CD4-positive, alpha-beta T cell treated with Interleukin-1 beta for 1 hour (primary cell): ENCODE measurements at places on chromosomes 1 and 21.

DNA sequence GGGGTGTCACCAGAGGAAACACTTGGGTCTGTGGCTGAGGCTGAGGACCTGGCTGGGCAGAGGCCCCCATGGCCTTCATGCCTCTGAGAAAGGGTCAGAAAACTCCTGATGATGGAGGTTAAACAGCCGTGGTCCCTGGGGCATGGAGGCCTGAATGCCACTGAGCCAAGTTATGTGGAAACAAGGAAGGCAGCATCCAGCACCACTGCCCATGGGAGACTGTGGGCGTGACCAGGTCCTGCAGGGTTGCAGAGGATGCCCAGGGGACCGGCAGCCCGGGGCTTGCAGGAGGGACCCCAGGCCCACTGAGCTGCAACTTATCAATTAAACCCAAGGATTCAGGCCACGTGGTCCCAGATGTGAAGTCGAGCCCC lies 18.9 kb upstream of the COL6A2 start:
- DNase-seq, result no peak

GRCh38 chr1:173112129-173112528 lies 61.4 kb upstream of the TNFSF18 start:
- peak; percentile 20 for DNase-seq

DNA sequence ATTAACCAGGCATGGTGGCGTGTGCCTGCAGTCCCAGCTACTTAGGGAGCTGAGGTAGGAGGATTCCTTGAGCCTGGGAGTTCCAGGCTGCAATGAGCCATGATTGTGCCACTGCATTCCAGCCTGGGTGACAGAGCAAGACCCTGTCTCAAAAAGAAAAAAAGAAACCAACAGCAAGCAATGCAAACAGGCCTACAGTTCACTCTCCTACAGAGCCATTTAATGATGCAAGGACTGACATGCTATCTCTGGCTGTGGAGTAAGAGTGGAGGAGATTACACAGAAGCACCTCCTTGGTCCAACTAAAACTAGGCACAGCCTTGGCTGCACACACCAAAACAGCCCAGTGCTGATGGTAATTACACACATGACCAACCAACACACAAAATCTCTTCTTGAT lies 127.5 kb upstream of the SOD1 start:
- DNase-seq, result no peak

DNA sequence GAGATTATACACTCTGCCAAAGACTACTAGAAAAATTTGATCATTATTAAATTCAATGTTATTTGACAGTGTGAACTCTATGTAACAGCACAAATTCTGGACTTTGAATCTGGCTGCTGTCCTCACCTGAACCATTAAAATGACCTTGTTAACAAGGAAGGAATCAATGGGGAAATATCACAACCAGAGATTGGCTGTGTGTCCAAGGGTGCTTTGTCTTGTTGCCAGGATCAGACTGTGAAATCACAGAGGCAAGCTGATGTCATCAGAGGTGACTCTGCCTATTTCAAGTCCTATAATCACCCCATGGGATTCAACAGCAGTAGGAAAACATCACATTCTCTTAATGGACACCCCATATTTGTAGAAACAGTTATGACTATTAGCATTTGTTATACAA lies 46.8 kb downstream of the ADAMTS5 start:
- no peak for DNase-seq

GRCh38 chr1:15185617-15186016 lies 32.1 kb downstream of the TMEM51 start:
- DNase-seq, result no peak

- DNase-seq, result no peak
Observed at GRCh38 chr1:30273456-30273855, 449.9 kb downstream of the MATN1 start.

DNA sequence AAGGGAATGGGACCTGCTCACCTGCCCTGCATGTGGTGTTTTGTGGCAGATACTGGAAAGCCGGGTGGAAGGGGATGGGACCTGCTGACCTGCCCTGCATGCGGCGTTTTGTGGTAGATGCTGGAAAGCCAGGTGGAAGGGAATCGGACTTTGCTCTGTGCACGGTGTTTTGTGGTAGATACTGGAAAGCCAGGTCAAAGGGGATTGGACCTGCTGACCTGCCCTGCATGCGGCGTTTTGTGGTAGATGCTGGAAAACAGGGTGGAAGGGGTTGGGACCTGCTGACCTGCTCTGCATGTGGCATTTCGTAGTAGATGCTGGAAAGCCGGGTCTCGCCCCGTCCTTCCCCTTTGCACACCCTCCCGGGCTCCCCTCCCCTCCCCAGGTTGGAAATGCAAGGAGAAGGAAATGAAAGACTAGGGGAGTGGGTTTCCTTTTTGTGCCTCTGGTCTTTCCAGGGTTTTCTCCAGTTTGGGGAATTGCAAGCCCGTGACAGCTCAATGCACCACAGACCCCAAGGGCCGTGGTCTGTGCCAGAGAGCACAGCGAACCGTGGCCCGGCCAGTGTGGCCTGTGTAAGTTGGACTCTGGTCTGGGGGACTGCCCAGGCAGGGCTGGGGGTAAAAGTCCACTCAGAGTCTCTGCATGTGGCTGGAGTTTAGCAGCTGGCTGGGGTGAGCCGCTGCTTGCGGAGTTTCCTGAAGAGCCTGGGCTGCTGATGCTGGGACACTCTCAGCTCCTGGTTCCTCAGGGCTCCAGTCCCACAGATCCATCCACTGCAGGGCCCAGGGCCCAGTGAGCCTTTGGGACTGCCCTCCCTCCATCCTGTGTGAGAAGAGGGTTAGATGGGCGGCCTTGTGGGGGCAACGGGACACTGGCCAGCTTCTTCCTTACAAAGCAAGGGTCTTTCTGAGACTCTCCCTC lies 105.5 kb downstream of the CRYAA start:
- no peak for DNase-seq

- DNase-seq, result no peak
Observed at GRCh38 chr1:205928317-205928716, 14.9 kb downstream of the SLC26A9 start.

DNA sequence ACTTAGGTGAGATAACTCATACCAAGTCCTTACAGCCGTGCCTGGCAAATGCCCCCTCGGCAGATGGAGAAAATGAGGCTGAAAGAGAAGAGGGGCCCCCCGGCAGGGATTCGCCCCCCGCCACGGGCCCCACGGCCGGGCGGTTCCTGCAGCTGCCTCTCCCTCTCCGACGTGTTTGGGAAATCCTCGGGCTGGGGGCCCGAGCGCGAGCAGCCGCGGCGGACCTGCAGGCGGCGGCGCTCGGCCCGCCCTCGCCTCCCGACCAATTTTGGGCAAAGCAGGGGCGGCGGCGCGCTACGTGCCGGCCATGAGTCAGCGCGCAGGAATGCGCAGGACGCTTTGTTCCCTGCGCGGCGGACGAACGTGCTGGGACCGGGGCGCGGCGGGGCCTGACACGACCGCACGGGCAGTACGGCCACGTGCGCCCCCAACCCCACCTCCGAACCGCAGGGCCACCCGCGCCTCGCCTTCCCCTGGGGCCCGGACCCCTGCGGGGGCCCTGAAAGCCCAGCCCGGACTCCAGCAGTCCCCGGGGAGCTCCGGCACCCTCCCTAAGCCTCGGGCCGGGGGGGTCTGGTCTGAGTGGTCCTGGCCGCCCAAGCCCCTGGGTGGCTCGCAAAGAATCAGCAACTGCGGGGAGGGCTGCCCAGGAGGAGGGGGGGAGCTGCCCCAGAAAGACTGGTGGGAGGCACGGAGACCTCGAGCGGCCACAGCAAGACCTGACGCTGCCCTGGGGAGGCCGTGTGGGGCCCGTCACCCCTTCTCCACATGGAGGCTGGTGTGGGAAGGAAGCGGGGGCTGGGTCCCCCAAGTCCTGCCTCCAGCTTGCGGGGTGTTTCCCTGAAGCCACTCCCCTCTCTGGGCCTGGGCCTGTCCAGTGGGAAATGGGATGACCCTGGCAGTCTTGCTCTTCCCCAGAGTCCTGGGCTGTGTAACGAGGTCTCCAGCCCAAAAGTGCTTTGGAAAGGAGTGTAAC lies 11.9 kb upstream of the EDN2 start:
- no peak for DNase-seq

GRCh38 chr1:38191461-38191860 lies 144.9 kb upstream of the POU3F1 start:
- no peak for DNase-seq

- no peak for DNase-seq
Observed at GRCh38 chr21:45141507-45141906, 67.1 kb downstream of the ADARB1 start.

DNA sequence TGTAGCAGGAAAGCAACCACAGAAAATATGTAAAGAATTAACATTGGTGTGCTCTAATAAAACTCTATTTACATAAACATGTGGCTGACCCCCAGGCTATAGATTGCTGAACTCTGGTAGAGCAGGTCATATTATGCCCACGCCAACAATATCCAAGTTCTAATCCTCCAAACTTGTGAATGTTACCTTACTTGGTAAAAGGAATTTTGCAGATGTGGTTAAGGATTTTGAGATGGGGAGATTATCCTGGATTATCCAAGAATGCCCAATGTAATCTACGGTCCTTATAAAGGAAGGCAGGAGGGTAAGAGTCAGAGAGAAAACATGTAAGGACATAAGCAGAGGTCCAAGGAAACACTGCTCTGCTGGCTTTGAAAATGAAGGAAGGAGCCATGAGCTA lies 201.0 kb downstream of the USH2A start:
- no peak for DNase-seq

GRCh38 chr1:101219924-101220870 lies 16.6 kb upstream of the S1PR1 start:
- DNase-seq, result no peak

DNA sequence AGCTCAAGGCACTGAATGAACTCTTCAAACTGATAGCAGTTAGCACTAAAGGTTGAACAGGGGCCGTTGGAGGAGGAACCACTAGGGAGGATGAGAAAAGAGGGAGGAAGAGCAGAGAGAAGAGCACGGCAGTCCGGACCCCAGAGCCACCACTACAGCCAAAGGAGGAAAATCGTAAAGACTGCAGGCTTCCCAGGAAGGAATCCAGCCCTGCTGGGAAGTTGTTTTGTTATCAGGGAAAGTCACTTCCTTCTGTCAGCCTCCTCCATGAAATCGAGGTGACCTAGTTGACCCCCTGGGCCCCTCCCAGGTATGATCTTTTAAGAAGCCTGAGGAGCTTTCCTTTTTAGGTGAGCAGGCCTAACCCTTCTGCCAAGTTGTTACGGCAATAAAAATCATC lies 88.2 kb downstream of the PBX1 start:
- no peak for DNase-seq

DNA sequence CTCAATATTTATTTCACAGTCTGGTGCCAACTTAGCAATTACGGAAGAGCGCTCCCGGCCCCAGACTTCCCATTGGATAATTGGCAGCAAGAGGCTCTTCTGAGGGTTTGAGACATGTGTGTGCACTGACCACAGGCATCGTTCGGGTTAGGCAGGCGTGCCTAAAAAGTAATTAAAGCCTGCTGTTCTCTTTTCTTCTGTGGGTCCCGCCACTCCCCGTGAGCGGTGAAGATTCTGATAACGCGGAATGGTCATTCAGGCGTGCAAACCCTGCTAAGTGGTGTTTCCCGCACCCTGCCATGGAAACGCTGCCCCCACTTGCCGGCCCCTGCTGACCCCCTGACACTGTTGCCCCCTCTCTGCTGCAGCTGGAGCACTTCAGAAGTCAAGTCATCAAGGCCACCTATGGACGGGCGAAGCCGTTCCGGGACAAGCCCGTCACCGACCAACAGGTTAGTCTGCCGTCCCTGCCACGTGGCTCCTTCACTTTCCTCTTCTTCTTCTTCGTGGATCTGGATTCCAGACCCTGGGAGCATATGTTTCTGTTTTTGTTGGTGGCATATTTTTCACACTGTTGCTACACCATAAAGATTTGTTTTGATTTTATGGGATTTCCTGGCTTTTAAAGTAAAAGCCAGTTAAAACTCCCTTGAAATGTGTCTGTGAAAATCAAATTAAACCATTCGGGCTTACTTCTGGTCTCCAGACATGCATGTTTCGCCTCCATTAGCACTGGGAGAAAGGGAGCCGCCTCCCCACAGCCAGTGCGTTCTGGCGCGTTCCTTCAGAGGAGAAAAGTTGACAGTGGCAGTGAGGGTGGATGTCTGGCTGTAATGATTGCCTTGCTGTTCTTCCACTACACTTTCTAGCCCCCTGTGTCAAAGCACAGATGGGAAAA lies 79.9 kb downstream of the FHAD1 start:
- no peak for DNase-seq

- peak; percentile 20 for DNase-seq
Observed at GRCh38 chr1:24203404-24203803, 16.3 kb upstream of the IFNLR1 start.

- DNase-seq, result no peak
Observed at GRCh38 chr1:171032822-171033702, 57.6 kb upstream of the FMO3 start.

DNA sequence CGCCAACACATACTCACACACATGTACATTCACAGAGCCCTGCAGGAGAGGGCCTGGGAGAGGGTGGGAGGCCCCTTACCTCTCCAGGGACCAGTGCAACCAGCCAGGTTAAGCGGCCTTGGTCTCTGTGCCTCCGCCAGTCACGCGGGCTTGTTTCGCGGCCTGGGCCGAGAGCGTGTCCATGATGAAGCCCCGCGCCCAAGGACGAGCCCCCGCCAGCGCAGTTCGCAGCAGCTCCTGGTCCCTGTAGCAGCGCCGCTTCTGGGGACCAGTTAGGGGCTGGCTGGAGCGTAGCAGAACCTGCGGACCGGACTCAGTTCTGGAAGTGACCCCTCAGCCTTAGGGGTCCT lies 7.3 kb upstream of the FAM167B start:
- DNase-seq, result no peak

GRCh38 chr1:8342325-8342724 lies 24.4 kb downstream of the SLC45A1 start:
- no peak for DNase-seq

- no peak for DNase-seq
Observed at GRCh38 chr1:56345831-56346230, 233.5 kb downstream of the PLPP3 start.

- no peak for DNase-seq
Observed at GRCh38 chr21:42862774-42863503, 16.4 kb downstream of the WDR4 start.

DNA sequence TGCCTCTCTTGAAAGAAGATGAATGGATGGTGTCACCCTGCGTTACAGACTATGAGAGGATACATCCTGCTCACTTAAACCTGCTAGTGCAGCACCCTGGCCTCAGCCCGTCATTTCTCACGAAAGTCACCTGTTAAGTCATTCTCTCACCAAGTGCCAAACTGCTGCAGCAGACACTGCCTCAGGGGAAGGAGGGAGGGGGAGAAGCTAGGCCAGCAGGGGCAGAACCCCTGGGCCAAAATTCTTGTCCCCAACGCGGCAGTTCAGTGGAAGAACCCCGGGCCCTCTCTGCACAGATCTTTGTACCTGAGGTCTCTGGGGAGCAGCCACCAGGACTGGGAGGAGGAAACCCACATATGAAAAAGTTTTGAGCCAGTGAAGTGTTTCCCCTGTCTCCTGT lies 37.6 kb downstream of the SYT6 start:
- no peak for DNase-seq
